MV-4-11 (cell line): ENCODE measurements at places on chromosomes 7 and 10.
A peak's percentile ranks its signal among the peaks of the same experiment; 100 is the strongest.

- DNase-seq = no peak
Measured at GRCh38 chr7:26787701-26788100, 76.7 kb downstream of the SKAP2 start.

GRCh38 chr10:76641215-76641614 lies 996.4 kb downstream of the KCNMA1 start:
- no peak for DNase-seq

DNA sequence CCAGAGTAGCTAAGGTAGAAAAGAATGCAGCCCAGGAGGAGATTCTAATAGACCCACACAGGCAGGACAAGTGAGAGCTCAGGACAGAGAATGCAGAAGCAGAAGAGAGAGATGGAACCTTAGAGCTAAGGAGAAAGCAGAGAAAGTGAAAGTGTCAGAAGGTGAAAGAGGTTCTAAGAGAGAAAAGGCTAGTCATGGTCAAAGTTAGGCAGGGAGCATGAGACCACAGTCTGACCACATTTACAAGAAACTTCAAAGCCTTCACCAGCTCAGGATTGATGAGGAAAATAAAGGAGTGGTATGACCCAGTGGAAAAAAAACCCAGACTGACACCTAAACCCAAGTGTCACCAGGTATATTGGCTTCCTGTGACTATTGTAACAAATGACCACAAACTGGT lies 131.8 kb upstream of the WDR11 start:
- DNase-seq = peak; percentile 66

- DNase-seq = no peak
Measured at GRCh38 chr10:69733791-69734261, 67.9 kb upstream of the COL13A1 start.

DNA sequence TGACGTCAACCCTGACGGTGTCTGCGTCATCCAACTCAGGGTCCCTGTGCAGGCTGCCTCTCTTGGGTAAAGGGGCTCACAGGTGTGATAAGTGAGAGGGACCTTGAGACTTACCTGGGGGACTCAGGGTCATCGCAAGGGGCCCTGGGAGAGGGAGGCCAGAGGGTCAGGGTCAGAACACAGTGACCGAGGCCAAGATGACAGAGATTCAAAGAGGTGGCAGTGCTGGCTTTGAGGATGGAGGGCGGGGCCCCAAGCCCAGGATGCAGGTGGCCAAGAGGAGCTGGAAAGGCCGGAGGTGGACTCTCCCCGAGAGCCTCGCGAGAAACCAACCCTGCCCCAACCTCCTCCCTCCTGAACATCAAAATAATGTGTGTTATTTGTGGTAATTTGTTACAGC lies 165.2 kb upstream of the PPP2R2D start:
- no peak for DNase-seq

DNA sequence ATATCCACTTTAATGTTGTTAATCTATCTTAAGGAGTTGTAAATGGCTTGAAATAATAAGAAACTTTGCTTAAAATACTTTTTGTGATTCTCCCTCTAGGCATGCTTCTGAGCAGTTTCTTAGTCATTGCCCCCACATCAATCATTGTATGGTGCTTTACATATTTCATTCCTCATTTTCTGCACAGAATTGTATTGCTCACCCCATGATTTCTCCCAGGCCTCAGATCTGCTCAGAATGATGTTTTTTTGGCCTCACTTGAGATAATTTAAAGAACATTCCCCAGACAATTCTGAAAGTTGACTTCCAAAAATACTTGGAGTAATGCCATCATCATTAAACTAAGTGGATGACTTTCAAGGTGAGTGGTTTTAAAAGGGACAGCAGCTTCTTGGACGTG lies 82.1 kb upstream of the PRPS1L1 start:
- DNase-seq = no peak

GRCh38 chr10:123454987-123455386 lies 211.2 kb upstream of the GPR26 start:
- no peak for DNase-seq

DNA sequence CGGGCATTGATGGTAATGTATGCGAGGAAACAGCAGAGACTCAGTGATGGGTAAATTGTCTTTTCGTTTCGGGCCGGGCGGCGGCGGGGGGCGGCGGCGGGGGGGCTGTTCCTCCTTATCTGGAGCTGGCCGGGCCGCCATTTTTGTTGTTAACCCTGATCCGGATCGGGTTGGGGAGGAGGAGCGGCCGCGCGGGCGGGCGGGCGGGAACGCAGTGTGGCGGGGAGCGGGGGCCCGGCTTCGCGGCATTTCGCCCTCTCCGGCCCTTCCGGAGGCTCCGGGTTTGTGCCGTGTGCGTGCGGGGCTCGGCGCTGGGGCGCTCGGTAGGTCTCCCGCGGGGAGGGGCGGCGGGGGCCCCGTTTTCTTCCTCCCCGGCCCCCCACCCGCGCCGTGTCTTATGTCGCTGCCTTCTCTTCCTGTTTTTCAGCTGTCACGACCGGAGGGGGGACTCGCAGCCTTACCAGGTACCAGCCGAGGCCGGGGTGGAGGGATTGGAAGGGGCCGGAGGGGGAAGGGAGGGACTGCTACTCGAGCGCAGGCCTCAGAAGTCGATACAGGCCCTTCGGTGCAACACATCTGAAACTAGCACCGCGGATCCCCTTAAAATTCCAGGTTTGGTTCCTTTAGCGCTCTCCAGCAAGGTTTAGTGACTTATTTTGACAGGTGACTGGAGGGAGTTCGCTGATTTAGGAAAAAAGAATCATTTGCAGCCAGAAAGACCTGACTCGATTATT lies 820 bp downstream of the WAC start:
- DNase-seq = peak; percentile 40

DNA sequence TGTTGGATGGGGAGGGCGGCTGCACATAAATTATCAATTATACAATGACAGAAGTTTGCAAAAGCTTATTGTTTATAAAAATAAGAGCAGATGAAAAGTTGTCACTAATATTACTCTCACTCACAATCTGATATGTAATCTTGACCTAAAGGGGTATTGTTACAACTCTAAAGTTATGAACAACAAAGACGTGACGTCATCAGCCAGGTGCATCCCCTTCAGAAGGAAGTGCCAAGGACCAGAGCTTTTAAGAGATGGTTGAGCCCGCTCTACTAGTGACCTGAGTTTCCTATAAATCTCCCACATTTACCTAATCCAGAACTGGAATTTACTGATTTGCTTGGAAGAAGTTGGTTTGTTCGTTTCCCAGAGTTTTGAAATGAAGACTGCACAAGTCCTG lies 247.7 kb upstream of the MGMT start:
- DNase-seq = no peak

- DNase-seq = no peak
Measured at GRCh38 chr7:13201628-13202027, 514.2 kb downstream of the ARL4A start.

DNA sequence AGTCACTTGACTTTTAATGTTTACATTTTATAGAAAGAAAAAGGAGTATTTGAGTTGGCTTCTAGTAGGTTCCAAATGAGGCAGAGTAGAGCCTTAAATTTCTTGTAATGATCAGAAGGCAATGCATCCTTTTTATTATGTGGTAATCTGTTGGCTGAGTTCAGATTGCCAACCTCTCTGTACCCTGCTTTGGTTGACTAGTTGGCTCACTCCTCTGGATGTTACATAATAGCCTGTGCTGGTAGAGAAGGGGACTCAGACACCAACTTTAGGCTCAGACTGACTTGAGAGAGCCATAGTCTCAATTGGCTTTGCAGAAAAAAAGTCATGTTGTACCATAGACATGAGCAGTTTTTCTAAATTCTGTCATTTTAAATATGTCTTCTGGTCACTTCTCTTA lies 46.8 kb upstream of the GLCCI1 start:
- DNase-seq = no peak

GRCh38 chr7:111787741-111788140 lies 225.4 kb upstream of the IMMP2L start:
- no peak for DNase-seq

DNA sequence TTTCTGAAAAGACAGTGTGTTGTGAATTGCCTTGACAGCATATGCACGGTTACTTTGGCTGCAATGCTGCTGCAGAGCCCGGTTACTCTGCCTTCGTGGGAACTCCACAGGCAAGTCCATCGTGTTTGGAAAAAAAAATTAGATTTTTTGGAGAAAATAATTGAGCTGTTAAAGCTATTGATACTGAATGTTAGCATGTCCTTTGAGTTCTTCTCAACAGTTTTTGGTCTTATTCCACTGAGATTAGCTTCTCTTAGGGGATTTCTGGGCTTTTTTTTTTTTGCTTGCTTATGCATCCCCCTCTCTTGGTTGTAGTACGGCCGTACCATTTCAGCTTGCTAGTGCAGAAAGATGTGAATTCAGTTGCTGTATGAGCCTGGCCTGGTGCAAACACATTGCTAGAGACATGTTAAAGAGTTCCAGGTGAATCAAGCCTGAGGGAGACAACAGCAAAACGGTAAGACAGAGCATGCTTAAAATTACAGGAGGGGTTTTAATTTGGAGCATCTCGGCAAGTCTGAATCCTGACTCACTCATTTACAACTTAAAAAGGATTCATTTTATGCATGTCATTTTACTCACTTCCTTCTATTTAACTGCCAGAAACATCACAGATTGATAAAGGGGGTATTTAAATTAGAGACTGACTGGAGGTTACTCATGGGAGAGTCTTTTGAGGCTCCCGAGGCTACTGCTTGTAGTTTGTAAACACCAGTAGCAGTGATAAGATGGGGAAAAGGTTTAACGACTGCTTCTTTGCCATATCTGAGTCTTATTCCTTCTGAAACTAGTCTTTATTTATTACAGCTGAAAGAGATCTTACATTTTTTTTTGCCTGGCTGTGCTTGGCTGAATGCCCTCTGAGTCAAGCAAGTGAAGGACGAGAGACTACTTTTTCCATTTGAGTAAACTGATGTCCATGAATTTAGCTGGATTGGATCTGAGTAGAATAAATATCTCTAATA lies 113.7 kb downstream of the CDK14 start:
- DNase-seq = no peak

- peak; percentile 85 for DNase-seq
Measured at GRCh38 chr7:21358648-21359047, 69.2 kb upstream of the SP4 start.

DNA sequence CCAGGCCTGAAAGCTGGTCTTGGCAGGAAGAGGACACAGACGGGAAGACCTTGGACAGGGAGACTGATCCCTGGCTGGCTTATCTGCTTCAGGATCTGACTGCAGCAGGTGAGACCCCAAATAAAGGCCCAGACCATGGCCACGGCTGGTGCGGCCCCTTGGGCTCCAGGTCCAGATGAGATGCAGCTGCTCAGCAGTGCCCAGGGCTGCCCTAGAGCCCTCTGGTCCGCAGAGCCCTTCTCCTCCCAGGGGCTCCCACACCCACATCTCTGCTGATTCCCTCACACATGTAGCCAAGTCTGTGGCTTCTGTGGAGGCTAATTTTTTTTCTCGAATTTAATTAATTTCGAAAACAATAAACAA lies 46.3 kb downstream of the VIPR2 start:
- no peak for DNase-seq

GRCh38 chr7:93232673-93233018 lies 480 bp downstream of the VPS50 start:
- DNase-seq = no peak

DNA sequence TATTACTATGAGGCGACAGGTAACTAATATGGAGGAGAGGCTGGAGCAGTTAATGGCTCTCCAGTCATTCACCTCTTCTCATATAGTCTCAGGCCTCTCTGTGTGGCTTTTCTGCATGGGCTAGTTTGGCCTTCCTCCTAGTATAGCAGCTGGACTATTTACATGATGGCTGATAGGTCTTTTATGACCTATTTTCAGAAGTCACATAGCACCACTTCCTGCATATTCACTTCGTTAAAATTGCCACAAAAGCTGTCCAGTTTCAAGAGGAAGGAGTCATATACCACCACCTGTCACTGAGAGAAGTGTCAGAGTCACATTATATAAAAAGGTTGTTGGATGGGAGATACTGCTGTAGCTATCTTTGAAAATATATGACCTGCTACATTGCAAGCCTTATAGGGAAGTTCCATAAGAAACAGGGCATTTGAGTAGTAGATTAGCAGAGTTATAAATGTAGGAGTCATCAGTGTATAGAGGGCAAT lies 8.0 kb upstream of the DMTF1 start:
- DNase-seq = peak; percentile 48

GRCh38 chr7:75573477-75574019 lies 81.4 kb downstream of the SPDYE5 start:
- no peak for DNase-seq

DNA sequence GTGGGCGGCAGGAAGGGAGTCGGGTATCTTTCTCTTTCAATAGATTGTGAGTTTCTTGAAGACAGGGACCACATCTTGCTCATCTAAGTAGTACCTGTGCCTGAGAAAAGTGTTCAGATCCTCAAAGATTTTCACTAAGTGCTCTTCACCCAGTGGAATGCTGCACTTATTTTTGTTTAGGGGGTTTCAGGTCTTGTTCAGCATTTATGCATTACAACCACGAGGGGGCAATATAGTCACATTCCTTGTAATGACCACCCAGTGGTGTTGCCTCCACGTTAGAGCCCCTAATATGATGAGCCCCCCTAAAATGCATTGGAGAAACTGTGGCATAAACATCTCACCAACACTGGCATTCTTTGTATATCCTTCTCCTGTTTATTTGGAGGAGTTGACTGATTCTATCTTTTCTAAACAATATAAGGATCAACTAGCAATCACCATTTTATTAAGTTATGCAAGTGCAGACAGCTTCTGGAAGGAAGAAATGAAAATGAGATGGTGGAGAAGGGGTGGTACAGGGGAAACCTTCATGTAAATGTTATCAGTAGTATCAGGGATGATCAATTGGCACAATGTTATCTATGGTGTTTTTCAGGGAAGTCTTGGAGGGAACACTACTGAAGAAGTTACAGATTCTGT lies 3.1 kb upstream of the PAPSS2 start:
- DNase-seq = peak; percentile 14

DNA sequence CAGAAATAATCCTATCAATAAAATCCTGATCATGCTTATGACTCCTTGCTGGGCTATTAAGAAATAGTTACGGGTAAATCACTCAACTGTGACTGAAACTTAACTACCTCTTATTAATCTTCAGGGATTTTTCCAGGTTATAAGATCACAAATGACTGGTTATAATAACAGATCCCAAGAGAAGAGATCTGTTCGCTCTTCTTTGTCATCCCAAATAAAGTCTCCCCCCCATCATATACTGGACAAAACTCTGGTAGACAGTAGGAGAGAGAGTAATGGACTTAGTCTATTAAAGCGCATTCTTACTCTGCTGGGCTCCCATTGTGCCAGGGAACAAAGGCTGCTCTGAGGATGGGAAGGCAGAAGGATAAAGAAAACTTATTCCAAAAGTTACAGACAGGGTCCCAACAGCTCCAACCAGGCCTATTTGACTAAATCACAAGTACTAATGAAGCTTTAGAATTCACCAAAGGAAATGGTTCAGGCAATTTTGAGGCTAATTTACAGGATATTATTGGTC lies 233.7 kb downstream of the DGKI start:
- DNase-seq = no peak

- DNase-seq = peak; percentile 60
Measured at GRCh38 chr7:50412973-50413372, 37.2 kb downstream of the FIGNL1 start.
